ENCODE measurements at places on chromosomes 1 and 21. TPM values are rescaled to one million over a fixed set of nuclear protein-coding genes. Genes with fewer than 3 reads are reported as not detected.

The UMODL1 gene
- total RNA-seq, result 2.1 TPM

The CELA2B gene
- total RNA-seq, result not detected

The SOX13 gene
- total RNA-seq, result 47.4 TPM

DNA sequence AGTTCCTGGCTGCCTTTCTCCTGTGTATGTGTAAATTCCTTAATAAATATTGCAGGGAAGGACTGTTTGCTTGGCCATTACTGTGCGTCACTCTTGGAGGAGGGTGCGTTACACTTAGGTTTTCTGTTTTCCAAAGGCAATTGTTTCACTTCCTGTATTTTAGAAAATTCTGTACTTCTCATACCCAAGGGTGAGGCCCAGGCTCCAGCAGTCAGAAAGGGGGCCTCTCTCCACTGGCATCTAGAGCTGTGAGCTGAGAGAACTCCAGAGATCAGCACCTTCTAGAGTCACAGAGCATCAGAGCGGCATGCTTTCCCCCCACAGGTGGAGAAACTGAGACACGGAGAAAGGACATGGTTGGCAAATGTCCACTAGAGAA is 27.0 kb upstream of the ZFP69B start:
- H3K27ac ChIP-seq, result no peak overlapping the region
- H3K4me1 ChIP-seq, result no peaks in the 10 kb centered on the region
- H3K36me3 ChIP-seq, result peaks cover 41% of the 10 kb centered on the region
- DNase-seq, result no peak
- H3K27me3 ChIP-seq, result no peaks in the 10 kb centered on the region

DNA sequence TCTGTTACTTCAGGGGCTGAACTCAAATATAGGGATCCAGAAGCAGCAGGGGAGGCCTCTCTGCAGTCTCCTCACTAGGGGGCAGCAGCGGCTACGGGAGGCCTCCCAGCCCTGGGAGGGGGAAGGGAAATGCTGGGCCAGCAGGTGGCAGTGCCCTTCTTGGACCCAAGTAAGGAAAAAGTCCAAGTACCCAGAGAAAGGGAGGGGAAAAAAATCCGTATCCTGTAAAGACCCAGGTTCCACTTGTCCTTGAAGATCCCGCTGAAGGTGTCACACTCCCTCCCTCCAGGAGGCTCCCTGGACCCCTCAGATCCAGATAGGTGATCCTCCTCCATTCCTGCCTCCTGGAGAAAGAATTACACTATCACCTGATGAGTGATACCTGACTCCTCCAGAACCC is 14.1 kb upstream of the NUAK2 start:
- no peaks in the 10 kb centered on the region for H3K36me3 ChIP-seq
- peak; percentile 96 for DNase-seq
- no peak overlapping the region for H3K27ac ChIP-seq
- no peak overlapping the region for H3K4me3 ChIP-seq
- H3K27me3 ChIP-seq, result no peaks in the 10 kb centered on the region

DNA sequence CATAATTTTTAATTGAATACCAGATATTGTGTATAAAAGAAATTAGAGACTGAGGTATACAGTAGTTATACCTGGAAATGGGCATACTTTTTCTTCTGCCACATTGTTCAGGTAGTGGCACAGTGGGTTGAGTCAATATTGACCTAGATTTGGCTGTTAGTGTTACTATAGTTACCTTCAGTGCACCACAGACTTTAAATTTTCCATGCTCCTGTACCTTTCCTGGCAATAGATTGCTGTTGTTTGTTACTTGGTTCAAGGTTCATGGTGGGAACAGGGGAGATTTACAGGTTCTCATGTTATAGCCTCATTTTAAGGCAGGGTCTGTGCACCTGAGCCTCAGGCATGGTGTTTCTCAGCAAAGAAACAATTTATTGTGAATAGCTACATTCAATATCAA is 218.7 kb downstream of the LBR start:
- no peak for DNase-seq
- no peaks in the 10 kb centered on the region for H3K4me1 ChIP-seq
- no peaks in the 10 kb centered on the region for H3K36me3 ChIP-seq
- no peak overlapping the region for H3K27ac ChIP-seq
- no peaks in the 10 kb centered on the region for H3K27me3 ChIP-seq
- no peak overlapping the region for H3K4me3 ChIP-seq

GRCh38 chr21:21018821-21019220 is 20.6 kb downstream of the NCAM2 start:
- no peaks in the 10 kb centered on the region for H3K4me1 ChIP-seq
- H3K36me3 ChIP-seq, result no peaks in the 10 kb centered on the region
- no peak overlapping the region for H3K27ac ChIP-seq
- no peaks in the 10 kb centered on the region for H3K27me3 ChIP-seq
- no peak for DNase-seq

- no peaks in the 10 kb centered on the region for H3K4me1 ChIP-seq
- H3K4me3 ChIP-seq, result no peak overlapping the region
- no peak overlapping the region for H3K27ac ChIP-seq
- no peaks in the 10 kb centered on the region for H3K36me3 ChIP-seq
These were observed 222.0 kb downstream of the OMA1 start for GRCh38 chr1:58324558-58324957.

GRCh38 chr1:68401506-68401905 is 48.2 kb downstream of the RPE65 start:
- no peaks in the 10 kb centered on the region for H3K36me3 ChIP-seq

Data from endodermal cell (in vitro differentiated cells).